ENCODE measurements at places on chromosomes 7 and 10.

- no peak for DNase-seq
Measured at GRCh38 chr10:120253131-120253530, 203.9 kb upstream of the PLPP4 start.

GRCh38 chr7:2607923-2608904 is 23.6 kb upstream of the TTYH3 start:
- DNase-seq: no peak

DNA sequence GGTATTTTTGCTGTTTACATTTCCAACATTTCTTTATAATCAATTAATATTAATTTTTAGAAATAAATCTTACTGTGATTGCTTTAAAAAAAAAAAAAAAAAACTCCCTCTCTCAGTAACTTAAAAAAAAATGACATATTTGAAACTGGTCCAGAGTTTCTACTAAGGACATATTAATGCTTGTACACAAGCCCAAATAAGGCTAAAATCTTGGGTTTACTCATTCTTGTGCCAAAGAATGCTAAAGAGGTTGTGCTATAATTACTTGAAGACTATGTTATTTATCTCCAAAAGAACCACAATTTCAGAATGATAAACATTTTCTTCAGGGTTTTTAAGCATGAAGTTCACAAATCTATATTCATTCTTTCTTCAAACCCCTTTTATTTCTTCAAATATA is 39.4 kb upstream of the PHF14 start:
- DNase-seq: no peak

DNA sequence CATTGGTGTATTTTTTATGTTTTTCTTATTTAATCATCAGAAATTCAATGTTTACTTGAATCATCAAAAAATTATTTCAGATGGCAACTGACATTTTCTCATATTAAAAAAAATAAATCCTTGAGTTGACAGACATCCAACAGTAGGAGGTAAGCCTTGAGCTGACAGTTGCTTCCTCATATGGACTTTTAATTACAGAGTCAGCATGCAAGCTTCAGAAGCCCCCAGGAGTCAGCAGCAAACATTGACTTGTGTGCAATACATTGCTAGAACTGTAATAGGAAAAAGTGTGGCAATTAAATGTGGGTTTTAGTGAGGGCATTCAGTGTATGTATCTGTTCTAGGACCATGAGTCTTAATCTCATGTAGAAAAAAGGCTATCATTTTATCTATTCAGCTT is 62.4 kb upstream of the TAS2R16 start:
- DNase-seq: no peak

DNA sequence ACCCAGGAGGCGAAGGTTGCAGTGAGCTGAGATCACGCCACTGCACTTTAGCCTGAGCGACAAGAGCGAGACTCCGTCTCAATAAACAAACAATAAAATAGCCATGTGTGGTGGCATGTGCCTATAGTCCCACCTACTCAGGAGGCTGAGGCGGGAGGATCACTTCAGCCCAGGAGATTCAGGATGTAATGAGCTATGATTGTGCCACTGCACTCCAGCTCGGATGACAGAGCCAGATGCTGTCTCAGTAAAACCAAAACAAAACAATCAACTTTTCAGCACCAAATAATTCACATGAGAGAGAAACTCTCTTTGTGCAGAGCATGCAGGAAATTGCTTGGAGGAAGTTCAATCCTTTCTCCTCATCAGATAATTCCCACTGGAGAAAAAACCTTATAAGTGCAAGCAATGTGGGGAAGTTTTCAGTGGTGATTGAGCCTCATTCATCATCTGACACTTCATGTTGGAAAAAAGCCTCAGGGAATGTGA is 13.4 kb upstream of the FIS1 start:
- no peak for DNase-seq

All from cortex of kidney (tissue), 1 donor.